GM12865 (cell line): ENCODE measurements at places on chromosomes 1 and 21.

- DNase-seq: no peak
Measured at GRCh38 chr1:152932170-152932811, 14.7 kb upstream of the SPRR5 start.

GRCh38 chr1:48576565-48576964 is 104.6 kb upstream of the SPATA6 start:
- DNase-seq: no peak

DNA sequence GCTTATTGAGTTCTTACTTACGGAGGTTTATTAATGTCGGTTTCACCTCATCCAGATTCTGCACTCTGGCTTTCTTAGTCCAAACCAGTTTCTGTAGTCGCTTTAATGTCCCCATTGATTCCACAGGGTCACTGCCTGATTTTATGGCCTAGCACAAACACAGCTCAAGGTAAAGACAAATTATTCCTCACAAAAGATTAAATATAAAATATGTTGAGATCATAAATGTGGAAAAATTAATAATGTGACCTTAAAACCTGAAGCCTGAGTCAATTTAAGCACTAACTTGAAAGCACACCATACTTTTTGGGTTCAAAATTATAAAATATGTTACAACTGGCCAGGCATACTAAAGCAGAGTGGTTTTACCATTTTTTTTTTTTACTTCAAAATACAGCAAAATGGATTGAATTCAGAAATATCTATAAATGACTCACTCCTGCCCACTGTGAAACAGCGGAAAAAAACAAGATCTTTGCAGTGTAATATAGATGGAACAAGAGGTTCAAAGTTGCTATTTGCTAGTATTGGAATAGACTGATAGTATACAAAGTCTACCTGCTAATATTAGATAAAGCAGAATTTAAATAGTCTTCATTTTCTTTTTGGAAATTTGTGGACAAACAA is 37.6 kb upstream of the SAMSN1 start:
- DNase-seq: no peak

- no peak for DNase-seq
Measured at GRCh38 chr1:51901151-51901550, 22.6 kb upstream of the NRDC start.

- no peak for DNase-seq
Measured at GRCh38 chr1:205743977-205744376, 6.0 kb downstream of the NUCKS1 start.

- DNase-seq: no peak
Measured at GRCh38 chr21:18913914-18914313, 510.3 kb upstream of the TMPRSS15 start.

DNA sequence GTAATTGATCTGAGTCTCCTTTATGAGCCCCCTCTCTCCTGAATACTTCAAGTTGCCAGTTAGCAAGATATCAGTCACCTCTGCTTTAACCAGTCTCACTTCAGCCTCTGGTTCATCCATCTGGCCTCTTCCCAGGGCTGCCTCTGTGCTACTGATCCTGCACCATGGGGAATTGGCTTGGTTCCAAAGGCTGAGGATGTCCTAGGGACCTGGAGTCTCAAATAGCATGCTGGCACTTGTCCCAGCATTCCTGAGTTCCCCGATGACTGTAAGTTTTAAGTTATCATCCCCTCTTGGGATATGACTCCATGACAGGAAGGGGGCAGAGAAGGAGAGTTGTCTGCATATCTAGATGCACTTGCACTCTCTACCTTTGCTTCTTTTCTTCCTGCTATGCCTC is 252.0 kb downstream of the PTBP2 start:
- DNase-seq: no peak

- DNase-seq: no peak
Measured at GRCh38 chr21:45835301-45836267, 146.0 kb upstream of the COL6A1 start.

GRCh38 chr1:18572022-18572880 is 58.4 kb upstream of the PAX7 start:
- no peak for DNase-seq
